ENCODE measurements at places on chromosomes 16 and 17.

DNA sequence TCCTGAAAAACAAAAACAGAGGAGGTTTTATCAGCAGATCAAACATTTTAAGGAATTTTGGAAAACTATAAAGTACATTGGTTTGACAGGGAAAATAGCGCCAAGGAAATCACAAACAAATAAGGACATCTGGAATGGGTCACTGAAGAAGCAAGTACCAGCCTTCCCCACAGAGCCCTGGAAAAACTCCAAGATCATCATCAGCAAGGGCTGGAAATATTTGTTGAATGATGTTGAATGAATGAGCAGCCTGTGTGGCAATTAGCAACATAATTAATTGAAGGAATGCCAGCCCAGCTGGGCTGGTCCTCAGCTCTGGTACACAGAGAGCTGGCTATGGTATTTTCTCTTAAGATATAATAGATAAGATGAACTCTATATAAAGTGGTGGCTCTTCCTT is 290.4 kb downstream of the HS3ST3A1 start:
- no peak for DNase-seq

DNA sequence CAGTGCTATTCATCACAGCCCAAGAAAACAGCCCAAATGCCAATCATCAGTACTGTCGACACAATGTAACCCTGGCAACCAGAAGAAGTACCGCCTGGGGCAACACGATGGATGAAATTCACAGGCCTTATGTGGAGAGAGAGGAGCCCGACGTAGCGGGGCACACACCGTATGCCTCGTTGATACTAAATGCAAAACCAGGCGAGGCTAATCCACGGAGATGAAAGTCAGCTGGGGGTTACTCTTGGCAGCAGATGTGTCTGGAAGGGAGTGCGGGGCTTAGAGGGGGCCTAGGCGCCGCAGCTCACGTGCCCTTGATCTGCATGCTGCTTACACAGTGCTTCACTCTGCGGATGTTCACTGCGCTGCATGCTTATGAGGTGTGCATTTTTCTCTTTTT is 29.8 kb downstream of the ITGAE start:
- DNase-seq = no peak

GRCh38 chr17:40932608-40933007 is 4.8 kb downstream of the KRT23 start:
- no peak for DNase-seq

DNA sequence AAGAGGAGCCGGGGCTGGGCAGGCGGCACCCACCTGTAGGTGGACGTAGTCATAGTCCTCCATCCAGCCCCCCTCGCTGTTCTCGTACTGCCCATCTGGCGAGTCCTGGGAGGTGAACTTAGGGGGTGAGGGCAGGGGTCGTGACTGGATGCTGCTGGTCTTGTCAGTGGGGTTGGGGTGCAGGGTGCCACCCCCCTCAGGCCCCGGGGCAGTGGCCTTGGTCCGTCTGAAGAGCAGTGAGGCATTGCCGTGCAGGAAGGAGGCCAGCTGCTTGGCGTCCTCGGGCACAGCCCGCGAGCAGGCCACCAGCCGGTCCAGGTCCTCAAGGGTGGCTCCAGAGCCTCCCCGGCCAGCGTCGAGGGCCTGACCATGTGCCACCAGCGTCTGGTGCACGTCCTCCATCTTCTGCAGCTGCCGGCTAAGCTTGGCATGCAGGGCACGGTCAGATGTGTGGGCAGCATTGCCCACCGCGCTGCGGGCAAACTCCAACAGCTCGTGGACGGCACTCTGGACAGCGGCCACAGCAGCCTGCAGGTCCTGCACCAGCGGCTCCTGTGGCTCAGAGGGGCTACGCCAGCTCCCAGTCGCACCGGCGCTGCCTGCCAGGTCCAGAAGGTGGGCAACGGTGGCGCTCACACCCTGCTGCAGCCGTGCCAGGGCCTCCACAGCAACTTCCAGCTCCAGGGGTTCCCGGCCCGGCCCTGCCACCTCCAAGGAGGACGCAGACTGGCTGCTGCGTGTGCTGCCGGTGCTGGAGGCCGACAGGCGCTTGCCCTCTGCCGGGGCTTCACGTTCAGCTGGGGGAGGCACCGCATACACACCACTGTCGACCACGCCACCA is 16.3 kb downstream of the CTRB1 start:
- DNase-seq = no peak

GRCh38 chr17:82548681-82549303 is 29.3 kb downstream of the FOXK2 start:
- peak; percentile 11 for DNase-seq

GRCh38 chr16:64617836-64618476 is 503.9 kb downstream of the CDH11 start:
- DNase-seq = no peak

DNA sequence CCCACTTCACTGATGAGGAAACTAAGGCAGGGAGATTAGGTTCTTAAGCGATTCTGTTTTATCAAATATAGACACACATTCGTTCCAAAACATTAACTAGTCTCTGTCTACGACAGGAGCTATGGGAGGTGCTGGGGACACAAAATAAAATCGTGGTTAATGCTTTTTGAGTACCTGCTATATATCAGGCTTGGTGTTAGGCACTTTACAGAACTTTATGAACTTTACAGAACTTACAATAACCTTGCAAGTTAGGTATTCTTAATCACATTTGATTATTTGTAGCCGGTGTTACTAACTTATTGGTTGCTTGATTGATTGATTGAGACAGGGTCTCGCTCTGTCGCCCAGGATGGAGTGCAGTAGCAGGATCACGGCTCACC is 538 bp upstream of the HEATR3 start:
- DNase-seq = no peak

DNA sequence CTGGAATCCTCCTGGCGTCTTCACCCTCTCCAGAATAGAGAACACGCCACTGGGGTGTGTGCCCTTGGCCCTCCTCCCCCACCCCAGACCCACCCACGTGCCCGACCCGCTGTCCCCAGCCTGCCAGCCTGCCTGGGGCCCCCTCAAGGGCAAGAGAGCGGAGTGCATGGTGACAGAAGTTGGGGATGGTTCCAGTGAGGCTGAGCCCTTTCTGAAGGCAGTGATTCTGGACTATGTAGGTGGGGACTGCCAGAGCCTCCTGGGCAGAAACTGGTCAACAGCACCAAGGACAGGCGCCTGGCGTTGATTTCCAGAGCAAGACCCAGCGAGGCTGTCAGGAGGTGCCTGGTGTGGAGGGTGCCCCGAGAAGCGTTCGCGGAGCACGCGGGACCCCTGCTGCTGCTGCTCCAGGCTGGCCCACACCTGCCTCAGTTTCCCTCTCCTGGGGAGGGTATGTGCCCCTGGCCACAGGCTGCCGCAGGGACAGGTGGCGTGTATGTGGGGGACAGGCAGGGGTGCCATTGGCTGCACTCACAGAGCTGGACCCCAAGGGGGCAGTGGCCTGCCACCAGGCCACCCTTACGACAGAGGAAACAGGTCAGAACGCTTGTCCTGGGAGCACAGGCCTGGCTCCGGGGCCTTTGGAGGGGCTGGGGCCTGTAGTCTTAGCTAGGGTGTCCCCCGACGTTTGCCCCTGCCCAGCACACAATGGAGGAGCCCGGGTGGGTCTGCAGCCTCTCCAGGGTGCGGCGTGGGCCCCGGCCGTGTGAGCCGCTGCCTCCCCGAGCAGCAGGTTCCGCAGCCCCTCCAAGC is 1.2 kb downstream of the SSTR5 start:
- DNase-seq = no peak

GRCh38 chr16:35552763-35553162 is 2093.4 kb downstream of the TP53TG3F start:
- no peak for DNase-seq

DNA sequence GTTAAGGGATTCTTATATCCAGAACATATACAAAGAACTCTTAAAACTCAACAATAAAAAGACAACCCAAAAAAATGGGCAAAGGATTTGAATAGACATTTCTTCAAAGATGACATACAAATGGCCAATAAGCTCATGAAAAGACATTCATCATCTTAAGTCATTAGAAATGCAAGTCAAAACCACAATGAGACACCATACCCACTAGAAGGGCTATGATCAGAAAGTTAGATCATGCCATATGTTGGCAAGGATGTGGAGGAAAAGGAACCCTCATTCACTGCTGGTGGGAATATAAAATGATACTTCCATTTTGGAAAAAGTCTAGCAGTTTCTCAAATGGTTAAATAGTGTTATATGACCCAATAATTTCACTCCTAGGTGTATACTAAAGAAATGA is 9.4 kb downstream of the PLD6 start:
- no peak for DNase-seq

GRCh38 chr17:74903671-74904070 is 10.2 kb upstream of the FADS6 start:
- DNase-seq = no peak

- no peak for DNase-seq
Observed at GRCh38 chr16:83980794-83981193, 12.8 kb downstream of the NECAB2 start.

DNA sequence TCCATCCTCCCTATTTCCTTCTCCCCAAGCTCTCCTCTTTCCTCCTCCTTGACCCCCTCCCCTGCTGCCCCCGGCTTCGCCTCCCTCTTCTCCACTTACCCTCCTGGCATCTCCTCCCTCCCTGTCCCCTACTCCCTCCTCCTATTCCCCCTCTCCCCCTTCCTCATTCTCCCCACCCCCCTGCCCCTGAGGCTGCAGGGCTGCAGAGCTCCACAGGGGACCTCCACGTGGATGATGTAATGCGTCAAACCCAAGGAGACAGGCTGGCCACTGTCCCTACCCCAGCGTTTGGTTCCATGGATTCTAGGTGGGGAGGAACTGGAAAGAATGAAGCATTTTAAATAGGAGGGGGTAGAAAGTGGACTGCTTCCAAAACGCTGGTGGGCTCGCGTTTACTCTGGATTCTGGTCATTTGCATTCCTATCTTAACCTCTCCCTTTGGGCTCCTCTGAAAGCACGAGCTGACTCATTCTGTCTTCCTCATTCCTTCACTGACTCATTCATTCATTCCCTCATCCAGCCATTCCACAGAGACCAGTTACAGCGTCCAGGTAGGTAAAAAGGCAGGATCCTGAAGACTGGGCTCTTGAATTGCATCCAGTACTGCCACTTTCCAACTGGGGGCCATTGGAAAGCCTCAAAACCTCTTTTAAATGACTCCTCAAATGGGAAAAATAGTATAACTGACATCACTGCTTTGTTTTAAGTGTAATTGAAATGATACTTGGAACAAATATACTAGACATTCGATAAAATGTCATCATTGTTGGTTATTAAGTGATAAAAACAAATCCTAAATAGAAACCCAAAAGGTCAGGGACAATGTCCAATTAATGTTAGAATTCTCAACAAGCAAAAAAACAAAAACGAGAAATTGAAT is 943 bp upstream of the COTL1 start:
- DNase-seq = peak; percentile 32

DNA sequence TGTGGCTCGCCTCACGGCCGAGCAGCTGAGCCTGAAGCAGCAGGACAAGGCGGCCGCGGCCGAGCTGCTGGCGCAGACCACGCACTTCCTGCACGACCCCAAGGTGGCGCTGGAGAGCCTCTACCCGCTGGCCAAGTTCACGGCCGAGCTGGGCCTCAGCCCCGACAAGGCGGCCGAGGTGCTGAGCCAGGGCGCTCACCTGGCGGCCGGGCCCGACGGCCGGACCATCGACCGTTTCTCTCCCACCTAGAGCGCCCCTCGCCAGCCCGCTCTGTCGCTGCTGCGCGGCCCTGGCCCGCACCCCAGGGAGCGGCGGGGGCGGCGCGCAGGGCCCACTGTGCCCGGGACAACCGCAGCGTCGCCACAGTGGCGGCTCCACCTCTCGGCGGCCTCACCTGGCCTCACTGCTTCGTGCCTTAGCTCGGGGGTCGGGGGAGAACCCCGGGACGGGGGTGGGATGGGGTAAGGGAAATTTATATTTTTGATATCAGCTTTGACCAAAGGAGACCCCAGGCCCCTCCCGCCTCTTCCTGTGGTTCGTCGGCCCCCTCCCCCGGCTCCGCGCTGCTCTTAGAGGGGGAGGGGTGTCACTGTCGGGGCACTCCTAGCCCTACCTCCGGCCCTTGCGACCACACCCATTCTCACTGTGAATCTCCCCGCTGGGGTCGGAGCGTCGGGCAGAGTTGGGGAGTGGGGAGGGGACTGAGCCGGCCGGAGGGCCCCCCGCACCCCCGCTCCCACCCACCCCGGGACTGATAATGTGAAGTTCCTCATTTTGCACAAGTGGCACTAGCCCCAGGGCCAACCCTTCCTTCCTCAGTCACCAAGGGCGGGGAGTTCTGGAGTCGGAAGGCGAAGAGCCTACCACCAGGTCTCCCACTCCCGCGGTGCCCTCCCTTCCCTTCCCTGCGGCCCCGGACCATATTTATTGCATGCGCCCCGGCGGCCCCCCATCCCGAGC is 4.0 kb downstream of the HIC1 start:
- DNase-seq = peak; percentile 73

DNA sequence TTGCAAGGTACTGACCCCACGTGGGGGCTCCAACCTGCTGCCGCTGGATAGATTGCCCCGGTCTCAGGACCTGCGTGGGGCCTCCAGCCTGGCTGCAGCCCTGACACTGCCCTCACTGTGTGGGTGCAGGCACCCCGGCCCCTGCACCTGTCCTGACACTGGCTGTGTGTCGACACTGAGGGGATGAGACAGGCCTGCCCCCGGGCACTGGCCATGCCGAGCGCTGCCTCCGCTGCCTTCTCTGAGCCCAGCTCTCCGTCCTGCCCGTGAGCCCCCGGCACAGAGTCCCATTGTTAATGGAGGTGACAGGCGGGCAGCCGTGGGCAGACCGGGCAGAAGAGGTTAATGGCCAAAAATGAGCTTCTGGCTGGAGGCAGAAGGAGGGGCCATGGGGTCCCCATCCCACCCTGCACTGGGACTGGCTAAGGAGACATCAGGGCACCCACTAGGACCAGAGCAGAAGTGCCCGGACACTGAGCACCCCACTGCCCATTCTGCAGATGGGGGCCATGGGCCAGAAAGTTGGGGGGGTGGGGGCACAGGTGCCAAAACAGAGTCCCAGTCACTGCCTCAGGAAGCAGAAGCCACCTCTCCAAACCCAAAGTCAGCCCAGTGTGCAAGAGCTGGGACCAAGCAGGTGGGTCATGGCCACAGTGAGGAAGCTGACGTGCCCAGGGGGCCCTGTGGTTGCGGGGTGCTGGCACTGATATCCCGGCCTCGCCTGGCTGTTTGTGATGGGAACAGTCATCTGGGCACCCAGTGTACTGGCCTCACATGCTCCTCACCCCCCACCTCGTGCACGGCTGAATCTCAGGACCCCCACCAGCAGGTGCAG is 2.5 kb upstream of the PRR35 start:
- DNase-seq = no peak

- no peak for DNase-seq
Observed at GRCh38 chr16:67284699-67285646, 5.6 kb downstream of the PLEKHG4 start.

GRCh38 chr17:57067781-57068180 is 17.3 kb upstream of the AKAP1 start:
- DNase-seq = no peak

DNA sequence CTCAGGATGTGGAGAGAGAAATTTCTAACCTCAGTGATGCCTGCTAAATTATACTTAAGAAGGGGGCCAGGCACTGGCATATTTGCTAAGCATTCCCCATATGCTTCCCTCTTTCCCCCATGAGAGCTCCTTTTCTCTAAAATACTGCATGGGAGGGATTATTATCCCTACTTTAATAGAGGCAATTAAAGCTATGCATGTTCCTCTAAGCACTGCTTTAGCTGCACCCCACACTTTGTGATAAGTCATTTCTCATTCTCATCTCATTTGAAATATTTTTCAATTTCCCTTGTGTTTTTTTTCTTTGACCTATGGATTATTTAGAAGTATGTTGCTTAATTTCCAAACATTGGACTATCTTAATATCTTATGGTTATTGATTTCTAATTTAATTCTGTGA is 72.1 kb upstream of the CIBAR2 start:
- DNase-seq = no peak

- no peak for DNase-seq
Observed at GRCh38 chr16:78609402-78610274, 510.2 kb downstream of the WWOX start.

- DNase-seq = no peak
Observed at GRCh38 chr17:45231481-45232116, 9.9 kb downstream of the FMNL1 start.
